ENCODE measurements at places on chromosomes 5 and 9. TPM values are rescaled to one million over a fixed set of nuclear protein-coding genes. Genes with fewer than 3 reads are reported as not detected.

DNA sequence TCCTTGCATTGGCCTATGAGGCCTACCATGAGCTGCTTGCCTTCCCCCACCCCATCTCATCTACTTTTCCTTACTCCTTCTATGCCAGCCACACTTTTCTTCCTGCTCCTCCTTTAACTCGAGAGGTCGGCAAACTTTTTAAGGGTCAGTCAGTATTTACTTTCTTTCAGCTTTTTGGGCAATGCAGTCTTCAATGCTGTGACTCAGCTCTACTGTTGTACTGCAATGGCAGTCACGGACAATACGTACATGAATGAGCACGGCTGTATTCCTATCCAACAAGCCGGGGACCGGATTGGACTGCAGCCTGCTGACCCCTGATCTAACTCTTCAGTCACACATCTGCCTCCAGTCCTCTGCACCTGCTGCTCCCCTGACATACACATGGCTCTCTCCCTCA, 602 bp upstream of the ACTL7A start:
- no peak for DNase-seq

DNA sequence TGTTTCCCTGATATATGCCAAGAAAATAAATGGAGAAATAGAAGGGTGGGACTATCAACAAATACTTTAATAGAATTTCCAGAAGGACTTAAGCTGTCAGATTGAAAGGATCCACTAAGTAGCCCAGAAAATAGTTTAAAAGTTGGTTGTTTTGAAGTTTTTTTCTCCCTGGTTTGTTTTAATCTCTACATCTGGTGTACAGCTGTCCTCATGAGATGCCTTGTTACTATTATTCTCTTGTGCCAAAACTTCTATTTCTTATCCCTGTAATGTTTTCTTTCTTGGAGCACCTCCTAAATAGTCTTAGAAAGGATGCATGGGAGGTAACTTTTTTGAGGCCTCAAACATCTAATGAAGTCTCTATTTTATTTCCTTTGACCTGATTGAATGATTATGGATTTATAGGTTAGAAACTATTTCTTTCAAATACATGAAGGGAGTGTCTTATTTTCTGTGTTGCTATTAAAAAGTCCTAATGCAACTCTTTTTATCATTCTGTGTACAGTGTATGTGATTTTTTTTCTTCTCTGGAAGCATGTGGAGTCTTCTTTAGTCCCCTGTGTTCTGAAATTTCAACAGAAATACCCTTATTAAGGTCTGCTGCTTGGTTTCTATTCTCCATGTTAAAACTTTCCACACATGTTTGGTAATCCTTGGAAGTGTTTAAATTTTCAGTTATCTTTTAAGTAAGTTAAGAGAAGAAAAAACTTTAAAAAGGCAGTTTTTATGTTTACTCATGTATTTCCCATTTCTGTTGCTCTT, 140.0 kb upstream of the CDKN2B start:
- no peak for DNase-seq

DNA sequence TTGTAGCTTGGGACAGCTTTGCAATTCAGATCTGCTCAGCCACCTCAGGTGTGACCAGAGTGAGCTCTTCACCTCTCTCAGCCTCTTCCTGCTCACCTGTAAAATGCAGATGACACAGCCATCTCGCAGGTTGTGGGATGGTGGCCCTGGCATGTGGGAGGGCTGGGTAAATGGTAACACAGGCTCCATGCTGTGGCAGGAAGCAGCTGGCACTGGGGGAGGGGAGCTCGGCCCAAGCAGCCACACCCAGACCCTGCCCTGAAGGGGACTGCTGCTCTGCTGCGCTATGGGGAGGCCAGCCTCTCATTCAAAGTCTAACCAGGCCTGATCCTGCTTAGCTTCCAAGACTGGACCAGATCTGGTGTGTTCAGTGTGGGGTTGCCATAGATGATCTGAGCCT, 24.1 kb downstream of the PHF2 start:
- DNase-seq, result no peak

DNA sequence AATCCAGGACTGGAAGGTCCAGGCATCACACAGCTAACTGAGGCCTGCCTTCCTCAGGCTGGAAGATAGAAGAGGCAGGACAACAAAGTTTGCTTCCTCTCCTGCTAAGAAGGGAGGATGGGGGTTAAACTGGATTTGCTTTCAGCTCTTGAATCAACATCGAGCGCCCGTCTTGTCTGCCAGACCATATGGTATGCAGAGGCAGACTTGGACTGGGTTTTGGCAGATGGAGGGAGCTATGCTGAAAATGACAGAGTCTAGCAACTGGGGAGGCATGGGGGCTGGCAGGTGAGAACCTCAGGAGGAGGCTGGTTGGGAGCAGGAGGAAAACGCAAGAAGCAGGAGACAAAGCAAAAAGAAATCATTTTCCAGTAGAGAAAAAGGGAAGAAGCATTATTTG, 289.5 kb upstream of the IL12B start:
- no peak for DNase-seq

The RHOBTB3 gene
- total RNA-seq, result 82.8 TPM

DNA sequence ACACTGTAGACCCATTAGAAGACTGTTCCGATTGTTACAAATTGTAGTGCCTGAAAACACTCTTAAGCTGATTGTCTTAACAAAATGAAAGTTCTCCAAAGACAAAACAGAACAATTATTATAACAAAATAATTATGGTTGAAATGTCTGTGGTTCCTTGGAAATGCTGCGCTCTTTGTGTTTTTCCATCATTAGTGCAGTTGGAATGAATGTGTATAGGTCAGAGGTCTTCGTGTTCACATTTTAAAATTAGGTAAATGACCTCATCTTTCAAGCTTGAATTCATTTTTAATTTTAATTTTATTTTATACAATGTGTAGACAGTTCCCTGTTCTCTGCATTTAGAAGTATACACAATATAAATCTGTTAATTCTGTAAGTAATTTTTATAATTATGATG, 56.7 kb upstream of the NXNL2 start:
- DNase-seq, result no peak

- DNase-seq, result no peak
Measured at GRCh38 chr5:175542232-175542965, 64.0 kb downstream of the SFXN1 start.

DNA sequence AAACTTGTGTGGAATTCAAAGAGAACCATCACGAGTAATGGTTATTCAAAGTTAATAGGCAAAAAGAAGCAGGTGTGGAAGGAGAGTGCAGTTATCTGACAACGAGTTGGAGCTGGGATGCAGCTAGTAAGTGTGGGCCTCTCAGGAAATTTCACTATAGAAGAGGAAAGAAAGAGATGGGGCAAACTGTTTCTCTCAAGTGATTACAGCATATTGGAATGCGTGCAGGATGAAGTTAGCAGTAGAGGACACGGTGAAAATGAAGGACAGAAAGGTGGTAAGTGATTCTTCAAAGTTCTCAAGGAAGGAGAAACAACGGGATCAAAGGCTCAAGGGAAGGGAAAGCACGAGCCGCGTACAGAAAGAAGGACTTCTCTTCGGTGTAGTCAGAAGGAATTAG, 84.0 kb downstream of the ADAMTS12 start:
- DNase-seq, result no peak

The TRPM6 gene
- 1.3 TPM for total RNA-seq

- DNase-seq, result no peak
Measured at GRCh38 chr5:151707567-151707966, 20.9 kb upstream of the SPARC start.

GRCh38 chr9:98533132-98533531, 175.6 kb downstream of the GABBR2 start:
- no peak for DNase-seq

- DNase-seq, result no peak
Measured at GRCh38 chr5:11104651-11105112, 343.6 kb upstream of the DAP start.

The MAN1B1 gene
- 50.8 TPM for total RNA-seq

DNA sequence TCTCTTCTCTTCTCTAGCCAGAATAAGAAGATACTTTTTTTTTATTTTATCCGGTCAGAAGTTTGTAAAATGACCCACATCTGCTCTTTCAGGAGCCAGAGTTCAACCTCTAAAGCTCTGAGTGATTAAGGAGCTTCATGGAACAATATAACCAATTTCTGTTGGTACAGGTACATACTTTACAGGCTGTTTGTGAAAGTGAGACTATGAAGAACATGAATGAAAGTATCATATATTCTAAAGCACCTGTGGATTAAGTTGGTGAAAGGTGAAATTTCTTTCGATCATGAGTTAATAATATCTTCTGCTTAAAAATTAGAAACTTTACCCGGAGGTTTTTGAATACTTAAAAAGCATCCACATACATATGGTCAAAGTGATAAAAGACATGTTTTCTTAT, 65.2 kb downstream of the DMRT2 start:
- no peak for DNase-seq

The FBP1 gene
- 33.4 TPM for total RNA-seq

- DNase-seq, result no peak
Measured at GRCh38 chr5:56071470-56071869, 76.7 kb upstream of the IL6ST start.

DNA sequence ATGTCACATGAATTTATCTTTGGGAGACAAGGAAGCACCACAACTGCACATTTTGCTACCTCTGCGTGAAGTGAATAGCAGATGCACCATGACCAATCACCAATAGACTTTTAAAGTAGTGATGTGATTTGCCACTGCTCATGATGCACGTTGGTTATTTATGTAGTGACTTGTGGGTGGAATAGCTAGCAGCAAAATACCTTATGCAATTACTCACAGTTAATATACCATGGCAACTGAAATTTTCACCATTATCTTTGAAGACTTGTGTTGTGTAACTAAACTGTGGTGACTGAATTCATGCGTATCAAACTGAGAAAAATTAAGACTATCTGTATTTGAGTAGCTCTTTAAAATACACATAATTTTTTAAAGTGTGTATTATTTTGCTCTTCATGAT, 46.2 kb upstream of the TUSC1 start:
- no peak for DNase-seq

DNA sequence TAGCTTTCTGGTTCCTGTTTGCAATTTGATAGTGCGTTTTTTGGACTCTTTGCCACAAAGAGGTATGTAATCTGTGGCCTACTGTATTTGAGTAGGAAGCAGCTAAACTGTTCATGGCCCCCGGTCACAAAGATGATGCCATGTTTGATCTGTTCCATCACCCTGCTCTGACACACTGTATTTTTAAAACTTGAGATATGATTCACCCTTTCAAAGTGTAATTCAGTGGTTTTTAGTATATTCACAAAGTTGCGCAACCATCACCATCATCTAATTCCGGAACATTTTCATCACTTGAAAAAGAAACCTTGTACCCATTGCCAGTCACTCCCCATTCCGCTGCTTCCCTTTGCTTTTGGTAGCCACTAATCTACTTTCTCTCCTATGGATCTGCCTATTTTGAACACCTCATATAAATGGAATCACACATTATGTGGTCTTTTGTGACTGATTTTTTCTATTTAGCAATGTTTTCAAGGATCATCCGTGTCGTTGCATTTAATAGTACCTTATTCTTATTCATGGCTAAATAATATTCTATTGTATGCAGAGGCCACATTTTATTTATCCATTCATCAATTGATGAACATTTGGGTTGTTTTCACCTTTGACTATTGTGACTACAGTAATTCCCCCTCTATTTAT, 141.6 kb downstream of the NR3C1 start:
- no peak for DNase-seq

DNA sequence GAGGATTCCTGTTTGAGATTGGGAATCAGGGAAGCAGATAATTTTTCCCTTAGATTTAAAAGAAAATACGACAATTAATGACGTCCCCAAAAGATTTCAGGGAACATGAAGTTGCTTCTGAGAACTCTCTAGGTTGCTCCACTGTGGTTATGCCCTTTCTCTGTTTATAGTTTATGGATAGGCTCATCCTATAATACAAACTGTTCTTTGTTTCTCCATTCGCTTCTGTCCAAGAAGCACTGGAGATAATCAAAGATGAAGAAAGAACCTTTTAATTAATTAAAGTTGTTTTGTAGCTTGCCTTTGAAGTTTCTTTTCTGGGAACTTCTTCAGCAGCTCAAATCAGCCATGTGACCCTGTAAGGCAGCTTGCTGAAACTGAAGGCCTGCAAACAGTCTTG, 87.5 kb downstream of the CHSY3 start:
- no peak for DNase-seq

- no peak for DNase-seq
Measured at GRCh38 chr5:139415221-139415861, 11.5 kb upstream of the SPATA24 start.

DNA sequence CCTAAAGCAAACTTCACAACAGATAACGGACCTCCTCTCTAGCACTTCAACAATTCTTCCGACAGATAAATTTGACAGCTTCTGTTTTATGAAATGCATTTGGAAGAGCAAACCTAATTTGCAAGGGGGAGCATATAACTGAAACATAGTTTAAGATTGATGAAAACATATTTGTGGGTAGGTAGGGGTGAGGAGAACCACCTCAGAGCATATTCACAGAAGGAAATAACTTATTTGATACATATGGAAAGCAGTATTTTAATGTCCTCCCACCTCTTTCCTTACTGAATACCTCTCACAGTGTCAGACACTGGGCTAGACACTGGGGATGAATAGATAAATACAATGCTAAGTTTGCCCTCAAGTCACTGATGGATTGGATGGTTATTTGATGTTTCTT, 384.8 kb downstream of the MAT2B start:
- DNase-seq, result no peak

GRCh38 chr5:96112123-96112670, 150.5 kb upstream of the ELL2 start:
- no peak for DNase-seq

The ZNF483 gene
- 16.4 TPM for total RNA-seq

GRCh38 chr5:173498286-173498685, 118.2 kb downstream of the BOD1 start:
- DNase-seq, result no peak

- no peak for DNase-seq
Measured at GRCh38 chr5:113050721-113051382, 74.3 kb downstream of the DCP2 start.

The TMEFF1 gene
- 0.66 TPM for total RNA-seq

GRCh38 chr9:38422555-38423260, 1.5 kb downstream of the IGFBPL1 start:
- DNase-seq, result no peak

GRCh38 chr9:21210311-21210710, 3.4 kb upstream of the IFNA10 start:
- DNase-seq, result no peak

The PCDHB8 gene
- 0.73 TPM for total RNA-seq

The OR1Q1 gene
- total RNA-seq, result 0.44 TPM

- no peak for DNase-seq
Measured at GRCh38 chr5:10123254-10123989, 126.3 kb downstream of the ATPSCKMT start.

DNA sequence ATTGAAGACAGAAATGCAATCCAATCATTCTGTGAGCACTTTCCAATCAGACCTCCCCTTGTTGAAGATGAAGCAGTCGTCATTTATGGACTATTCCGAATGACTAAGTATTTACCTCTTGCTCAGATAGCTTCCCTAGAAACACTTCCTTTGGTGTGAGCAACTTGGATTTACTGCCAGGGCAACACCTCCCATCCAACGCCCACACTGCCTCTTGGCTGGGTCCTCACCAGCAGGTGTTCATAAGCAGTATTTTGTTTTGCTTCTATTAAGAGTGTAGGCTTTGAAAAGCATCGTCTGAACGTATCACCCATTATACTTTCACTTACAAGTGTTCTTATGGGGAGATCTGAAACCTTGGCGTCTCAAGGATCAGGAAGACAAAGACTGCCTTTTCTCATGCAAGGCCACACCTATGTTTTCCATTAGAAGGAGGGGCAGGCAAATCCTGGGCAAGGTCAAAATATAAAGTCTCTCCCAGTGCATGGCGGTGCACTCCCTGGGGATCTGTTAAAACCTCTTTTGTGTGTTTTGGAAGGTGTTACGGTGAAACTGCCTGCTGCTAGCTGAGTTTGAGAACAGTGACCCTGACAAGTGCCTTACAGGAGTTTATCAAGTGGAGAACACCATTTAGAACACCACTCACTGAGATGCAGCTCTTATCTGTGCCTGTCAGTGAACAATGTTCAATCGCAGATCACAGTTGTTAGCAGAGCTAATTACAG, 10.6 kb upstream of the MARCHF3 start:
- no peak for DNase-seq

Data from breast epithelium (tissue), 4 donors.